ENCODE measurements at places on chromosomes 5 and 9.

GRCh38 chr9:120643061-120643460 is 63.1 kb upstream of the CDK5RAP2 start:
- no peak for DNase-seq

DNA sequence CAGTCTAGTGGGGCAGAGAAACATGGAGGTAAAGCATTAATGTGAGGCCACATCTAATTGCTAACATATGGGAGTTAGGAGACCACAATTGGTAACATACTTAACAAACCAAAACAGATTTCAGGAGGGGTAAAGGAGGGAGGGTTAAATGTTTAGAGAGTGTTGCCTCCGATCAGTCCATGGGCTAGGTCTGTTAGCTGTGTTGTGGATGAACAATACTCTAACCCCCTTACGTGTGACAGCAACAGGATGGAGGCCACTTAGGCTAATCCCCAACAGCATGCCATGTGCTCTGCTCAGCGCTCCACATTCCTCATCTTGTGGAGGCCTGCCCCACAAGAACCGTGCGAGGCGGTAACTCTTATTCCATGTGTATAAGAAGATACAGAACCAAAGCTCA is 167.0 kb downstream of the CRB2 start:
- no peak for DNase-seq

DNA sequence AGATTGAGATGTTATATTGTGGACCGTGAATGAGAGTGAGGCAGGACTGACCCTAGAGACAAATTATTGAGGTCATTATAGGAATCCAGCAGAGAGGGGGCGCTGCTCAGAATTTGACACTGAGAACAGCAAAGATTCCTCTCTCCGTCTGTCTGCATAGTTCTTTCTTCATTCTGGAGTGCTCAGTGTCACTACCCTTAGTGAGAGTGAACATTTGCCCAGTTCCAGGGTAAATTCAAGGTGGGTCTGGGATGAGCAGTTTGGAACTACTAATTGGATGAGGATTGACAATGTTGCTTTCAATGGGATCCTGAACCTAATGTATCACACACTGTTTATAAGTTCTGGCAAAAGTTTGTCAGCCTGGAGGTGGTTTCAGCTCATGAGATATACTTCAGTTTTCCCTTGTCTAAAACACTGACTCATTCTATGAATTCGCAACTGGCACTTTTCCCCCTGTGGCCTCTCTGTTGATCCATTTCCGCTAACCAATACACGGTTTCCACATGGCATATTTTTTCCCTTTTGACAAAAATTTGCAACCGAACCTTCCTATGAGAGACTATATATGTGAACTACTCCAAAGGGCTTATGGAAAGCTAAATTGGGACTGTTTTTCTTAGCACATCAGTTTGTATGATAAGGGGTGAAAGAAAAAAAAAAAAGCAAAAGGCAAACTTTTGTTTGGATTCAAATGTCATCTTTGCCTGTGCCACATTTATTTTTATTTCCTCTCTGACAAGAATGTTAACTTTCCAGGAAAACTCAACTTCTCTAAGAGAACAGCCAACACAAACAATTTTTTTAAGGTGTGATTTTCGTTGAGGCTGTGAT is 1240.7 kb upstream of the WWC1 start:
- DNase-seq, result no peak

GRCh38 chr9:98010445-98010844 is 27.3 kb downstream of the ANP32B start:
- DNase-seq, result no peak

- no peak for DNase-seq
Observed at GRCh38 chr9:136244122-136244968, 1.3 kb downstream of the QSOX2 start.

- no peak for DNase-seq
Observed at GRCh38 chr9:80899208-80899607, 790.1 kb downstream of the TLE1 start.

DNA sequence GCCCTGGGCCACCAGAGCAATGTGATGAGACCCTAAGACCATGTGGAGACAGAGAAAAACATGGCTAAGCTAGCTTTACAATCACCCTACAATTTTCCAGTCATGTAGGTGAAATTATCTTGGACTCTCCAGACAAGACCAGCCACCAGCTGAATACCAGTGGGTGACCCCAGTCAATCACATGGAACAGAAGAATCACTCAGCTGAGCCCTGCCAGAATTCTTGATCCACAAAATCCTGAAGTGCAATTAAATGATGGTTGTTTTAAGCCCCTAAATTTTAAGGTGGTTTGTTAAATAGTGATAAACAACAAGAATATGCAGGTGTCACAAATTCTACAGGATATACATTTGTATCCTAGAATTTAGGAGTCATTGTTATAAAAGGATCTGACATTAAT is 69.5 kb upstream of the SMIM15 start:
- DNase-seq, result no peak

GRCh38 chr9:124020520-124021384 is 9.2 kb downstream of the LHX2 start:
- no peak for DNase-seq

DNA sequence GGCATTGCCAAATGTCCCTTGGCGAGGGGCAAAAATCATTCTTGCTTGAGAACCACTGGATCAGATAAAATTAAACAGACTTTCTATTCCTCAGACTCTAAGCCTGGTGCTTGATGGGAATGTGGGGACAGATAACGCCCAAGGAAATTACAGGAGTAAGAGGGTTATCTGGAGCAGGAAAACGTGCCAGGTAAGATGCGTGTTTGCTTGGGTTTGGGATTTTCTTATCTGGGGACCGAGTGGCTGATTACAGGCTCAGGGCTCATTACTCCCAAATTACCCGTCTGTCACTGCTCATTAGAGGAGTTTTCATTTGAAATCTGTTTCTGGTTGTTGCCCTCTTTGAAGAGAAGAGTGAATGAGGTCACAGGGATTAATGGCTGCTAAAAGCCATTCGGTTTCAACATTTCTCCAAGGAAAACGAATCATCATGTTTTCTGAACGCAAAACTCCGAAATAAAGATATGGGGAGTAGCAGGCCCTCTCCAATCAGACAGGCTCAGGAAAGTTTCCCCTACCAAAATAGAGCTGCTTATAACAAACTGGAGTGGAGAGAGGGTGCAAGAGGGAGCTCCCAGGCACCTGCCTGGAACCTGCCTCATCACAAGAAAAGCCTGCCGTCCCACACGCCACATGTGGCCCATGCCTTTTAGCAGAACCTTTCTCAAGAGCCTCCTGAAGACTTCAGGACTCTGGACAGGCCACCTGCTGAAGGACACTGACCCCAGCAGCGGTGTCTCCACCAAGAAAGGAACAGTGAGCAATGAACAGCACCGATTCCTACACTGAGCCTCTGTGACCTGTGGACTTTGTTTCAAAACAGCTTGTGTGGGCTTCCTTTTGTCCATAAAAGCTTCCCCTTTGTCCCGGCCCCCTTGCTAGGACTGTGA is 136.4 kb downstream of the ICE1 start:
- no peak for DNase-seq

DNA sequence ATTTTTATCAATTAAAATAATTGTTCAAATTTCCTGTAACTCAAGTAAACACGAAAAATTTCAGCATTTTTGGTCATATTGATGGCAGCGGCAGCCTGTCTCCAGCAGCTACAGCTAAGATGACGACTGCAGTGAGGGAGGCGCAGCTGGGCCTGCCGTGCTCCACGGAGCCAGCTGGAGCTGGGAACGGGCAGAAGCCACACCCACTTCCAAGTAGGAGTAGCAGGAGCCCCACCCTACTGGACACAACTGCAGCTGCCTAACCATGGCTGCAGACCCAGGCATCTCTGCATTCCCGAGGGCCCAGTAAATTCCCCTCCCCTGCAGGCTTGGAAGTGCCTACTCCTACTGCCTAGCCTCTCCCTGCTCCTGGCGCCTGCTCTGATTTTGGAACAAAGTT is 2031.7 kb downstream of the EFNA5 start:
- no peak for DNase-seq

- DNase-seq, result no peak
Observed at GRCh38 chr5:34959323-34959722, 30.0 kb downstream of the DNAJC21 start.

DNA sequence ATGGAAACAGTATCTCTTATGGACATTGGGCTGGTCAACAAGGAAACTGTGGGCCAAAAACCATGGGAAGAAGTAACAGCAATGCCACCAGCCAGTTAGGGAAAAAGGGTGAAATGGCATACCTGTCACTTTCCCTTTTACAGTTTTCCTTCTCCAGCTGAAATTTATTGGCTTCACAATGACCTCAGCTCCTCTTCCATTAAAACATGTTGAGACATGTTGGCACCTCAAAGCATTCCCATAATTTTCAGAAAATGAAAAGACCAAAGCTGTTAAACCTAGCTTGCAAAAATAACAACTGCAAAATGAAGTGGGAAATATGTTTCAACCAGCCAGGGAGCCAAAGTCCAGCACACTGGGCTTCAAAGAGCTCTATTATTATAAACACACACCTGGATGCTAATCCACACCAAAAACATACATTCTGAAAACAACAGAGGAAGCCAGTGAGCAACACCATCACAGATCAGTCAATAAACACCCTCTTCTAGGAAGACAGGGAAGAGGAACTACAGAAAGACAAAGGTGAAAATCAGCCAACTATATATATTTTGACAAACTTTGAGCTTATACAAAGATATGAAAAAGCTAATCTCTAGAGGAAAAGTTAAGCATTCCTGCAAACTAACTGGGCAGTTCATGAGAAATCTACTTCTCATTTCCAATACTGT is 78.4 kb upstream of the PTGER4 start:
- no peak for DNase-seq

- no peak for DNase-seq
Observed at GRCh38 chr9:97807681-97808080, 45.3 kb upstream of the FOXE1 start.

DNA sequence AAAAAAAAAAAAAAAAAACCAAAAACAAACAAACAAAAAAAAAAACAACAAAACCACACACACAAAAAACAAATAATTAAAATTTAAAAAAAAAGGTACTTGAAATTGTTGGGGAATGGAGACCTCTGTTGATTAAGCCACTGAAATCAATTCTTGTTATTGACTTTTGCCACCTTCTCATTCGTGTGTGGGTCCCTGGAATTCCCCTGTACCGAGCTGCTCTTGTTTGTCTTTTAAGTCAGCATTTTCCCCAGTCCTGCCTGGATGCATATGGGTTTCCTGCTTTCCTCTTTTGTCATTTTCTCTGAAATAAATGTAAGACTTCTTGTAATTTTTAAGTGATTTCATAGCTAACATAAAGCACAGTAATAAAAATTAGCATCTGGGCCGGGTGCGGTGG is 45.5 kb downstream of the GPBP1 start:
- DNase-seq, result no peak

- no peak for DNase-seq
Observed at GRCh38 chr9:69344459-69344858, 19.4 kb downstream of the ENTREP1 start.

- DNase-seq, result no peak
Observed at GRCh38 chr5:176711883-176712282, 64.6 kb downstream of the TSPAN17 start.

DNA sequence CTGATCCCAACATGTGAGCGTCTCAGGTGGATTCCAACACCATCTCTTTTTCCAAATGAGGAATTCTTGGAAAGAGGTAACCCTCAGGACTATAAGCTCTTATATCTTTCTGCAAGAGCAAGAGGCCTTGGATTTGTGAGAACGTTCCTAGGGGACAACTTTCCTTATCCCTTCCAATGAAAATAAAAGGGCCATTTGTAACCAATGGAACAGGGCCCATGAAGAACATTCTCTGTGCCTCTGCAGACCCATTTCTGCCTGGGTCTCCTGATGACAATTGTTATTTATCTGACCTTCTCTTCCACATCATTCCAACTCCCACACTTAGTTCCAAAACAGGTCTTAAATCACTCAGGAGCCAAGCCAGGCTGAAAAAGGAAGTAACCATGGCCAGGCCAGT is 202.6 kb downstream of the ZNF462 start:
- no peak for DNase-seq

- no peak for DNase-seq
Observed at GRCh38 chr5:443239-444151, 519 bp downstream of the EXOC3 start.

- DNase-seq, result no peak
Observed at GRCh38 chr5:136776022-136776927, 410.9 kb upstream of the TRPC7 start.

DNA sequence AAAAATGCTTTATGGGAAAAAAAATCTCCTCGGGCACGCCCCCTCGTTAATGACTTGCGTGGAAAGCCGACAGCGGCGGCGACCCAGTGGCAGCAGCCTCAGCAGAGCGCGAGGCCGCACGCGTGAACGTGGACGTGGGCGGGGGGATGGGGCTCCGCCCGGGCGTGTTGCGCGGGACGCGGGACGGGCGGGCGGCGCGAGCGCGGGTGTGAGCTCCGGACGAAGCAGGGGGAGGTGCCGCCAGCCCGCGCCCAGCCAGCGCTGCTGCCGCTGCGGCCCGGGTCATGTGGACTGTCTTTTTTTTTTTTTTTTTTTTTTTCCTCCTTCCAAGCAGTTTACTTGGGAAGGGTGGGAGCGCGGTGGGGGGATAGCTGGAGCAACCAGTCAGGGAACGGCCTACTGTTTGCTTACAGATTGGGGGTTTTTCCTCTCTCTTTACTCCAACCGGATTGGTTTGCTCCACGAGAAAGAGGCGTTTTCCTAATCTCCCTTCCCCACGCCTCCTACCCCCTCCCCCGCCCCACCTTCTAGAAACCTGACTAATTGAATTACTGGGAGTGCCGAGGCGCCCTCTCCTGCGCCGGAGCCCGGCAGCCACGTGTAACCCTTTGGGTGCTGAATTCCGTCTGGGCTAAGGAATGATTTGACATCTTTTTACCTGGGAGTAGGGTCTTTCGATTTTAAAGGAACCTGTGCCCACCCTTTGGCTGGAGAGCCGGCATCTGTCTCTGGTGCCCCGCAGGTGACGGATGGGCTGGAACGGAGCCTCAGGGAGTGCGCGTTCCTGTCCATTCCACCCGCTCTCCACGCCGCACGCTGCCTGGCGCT is 1.7 kb upstream of the EFNA5 start:
- DNase-seq, result no peak

GRCh38 chr9:135692410-135692809 is 6.9 kb downstream of the SOHLH1 start:
- no peak for DNase-seq

GRCh38 chr9:113185271-113185670 is 34.5 kb downstream of the SLC31A2 start:
- no peak for DNase-seq

DNA sequence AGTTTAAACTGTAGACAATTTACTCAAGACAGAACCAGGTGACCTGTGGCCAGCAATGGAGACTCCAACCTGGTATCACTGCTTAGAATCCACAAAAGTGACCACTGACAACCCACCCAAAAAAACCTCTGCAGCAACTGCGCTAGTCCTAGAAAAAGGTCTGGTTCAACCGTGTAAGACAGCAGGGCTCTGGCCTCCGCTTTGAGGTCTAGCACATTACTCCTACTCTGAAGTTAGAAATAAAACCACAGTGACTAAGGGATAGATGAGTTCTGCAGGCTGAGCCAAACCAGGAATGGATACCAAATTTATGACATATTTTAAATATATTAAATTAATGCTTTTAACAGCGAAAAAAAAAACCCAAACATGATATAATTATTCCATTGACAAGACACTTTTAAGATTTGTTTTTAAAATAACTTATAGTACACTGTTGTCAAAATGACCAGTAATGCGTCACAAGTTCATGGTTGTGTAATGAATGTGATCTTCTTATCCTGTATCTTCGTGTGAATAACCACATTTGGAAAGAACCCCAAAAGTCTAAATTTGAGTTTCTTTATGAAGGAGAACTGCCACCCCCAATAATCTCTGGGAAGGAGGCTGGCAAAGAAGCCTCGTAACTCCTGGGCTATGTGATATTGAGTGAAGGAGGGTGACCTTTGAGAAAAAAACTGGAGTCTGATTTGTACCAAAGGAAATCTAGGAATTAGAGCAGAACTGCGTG is 101.9 kb upstream of the SLC44A1 start:
- DNase-seq, result no peak
